ENCODE measurements at places on chromosomes 16 and 17.

DNA sequence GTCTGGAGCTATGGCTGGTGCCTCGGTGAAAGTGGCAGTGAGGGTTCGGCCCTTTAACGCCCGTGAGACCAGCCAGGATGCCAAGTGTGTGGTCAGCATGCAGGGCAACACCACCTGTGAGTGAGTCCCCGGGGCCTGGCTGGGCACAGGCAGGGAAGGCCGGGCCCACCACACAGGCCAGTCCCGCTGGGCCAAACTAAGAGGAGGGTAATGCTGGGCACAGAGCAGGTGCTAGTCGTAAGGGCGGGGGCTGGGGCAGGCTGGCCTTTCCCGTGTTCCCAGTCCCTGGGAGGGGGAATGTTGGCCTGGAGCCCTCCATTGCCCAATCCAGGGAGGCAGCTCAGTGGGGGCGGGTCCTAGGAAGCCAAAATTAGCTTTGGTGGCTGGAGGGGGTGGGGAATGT, 2.5 kb downstream of the KIF1C start:
- DNase-seq = no peak

GRCh38 chr16:72367851-72368250, 195.9 kb upstream of the PMFBP1 start:
- DNase-seq = no peak

DNA sequence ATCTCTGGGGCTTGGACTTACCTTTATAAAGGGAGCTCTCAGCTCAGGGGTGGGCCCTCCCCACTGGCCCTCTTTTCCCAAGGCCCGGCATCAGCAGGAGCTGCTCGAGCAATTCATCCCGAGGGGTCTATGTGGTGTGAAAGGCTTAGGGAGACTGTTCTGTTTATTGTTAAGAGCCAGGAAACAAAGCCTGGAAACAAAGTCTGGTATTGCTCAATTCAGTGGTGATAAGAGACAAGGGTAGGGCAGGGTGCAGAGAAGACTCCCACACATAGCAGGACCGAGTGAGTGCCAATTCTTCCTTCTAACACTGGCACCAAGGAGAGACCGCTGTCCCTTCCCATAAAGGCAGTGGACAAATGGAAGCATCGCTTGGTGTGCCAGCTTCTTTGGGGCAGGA, 750.7 kb downstream of the KCNJ18 start:
- no peak for DNase-seq

GRCh38 chr16:84633622-84634021, 14.7 kb upstream of the KLHL36 start:
- no peak for DNase-seq

DNA sequence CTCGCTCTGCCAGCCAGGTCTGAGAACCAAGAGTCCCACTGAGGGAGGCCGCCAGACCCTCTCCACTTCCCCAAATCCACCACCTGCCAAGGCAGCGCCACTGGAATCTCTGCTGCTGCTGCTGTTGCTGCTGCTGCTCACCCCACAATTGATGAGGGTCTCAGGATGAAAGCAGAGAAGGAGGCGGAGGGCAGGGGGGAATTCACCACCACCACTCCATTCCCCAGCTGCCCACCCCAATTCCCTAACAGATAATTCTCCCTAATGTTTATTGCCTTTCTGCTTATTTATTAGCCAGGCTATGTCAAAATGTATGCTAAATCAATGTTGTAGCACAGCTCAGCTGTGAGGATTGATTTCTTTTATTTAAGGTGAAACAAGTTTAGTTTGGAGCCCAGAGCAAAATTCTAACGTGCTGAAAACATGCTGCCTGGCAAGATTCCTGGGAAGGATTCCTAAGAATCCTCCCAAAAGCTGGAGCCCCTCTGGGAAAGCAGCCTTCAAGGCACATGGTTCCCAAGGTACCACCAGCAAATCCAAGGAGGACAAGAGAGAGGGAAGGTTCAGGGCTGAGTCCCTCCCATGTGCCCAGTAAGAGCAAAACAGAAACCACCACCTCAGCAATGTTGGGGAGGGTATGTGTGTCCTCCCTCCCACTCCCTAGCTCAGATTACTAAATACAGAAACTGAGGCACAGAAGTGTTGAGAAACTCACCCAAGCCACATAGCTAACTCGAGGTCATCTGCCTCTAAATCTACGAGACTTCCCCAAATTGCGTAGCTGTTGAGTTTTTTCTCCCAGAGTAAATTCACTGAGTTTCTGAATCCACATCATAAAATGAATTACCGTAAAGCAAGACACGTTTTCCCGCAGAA, 12.2 kb upstream of the CDH5 start:
- DNase-seq = no peak

DNA sequence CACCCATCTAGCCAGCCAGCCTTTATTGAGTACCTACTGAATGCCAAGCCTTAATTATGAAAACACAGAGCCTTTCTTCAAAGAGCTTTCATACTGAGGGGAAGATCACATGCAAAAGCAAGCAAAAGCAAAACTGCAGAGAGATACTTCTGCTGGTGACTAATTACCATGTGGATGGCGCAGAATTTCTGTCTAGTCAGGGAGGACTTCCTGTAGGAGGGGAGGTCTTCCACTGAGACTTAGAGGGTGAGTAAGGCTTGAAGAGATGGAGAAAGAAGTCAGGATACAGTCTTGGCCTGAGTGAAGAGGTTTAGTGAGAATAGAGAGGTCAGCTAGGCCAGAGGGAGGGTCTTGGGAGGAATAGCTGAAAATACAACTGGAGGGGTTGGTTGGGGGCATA, 53.9 kb upstream of the CCL2 start:
- no peak for DNase-seq

- DNase-seq = no peak
Observed at GRCh38 chr16:4046221-4046620, 70.0 kb downstream of the ADCY9 start.

DNA sequence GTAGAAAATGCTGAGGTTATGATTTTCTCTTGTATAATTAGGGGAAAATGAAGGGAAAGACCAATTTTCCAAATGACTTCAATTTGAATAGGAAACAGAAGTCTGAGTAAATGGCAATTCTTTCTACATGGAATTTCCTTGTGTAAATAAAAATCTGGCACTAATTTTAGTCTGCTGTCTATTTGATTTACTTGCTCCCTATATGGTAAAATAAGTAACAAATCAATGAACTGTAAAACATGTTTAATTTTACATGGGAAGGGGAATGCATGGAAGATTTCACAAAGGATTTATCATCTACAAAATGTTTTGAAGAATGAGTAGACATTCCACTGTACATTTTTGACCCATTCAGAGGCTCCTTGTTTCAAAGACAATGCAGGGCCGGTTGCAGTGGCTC, 811.6 kb upstream of the GOT2 start:
- DNase-seq = no peak

GRCh38 chr16:64450177-64450576, 671.7 kb downstream of the CDH11 start:
- DNase-seq = peak; percentile 40

DNA sequence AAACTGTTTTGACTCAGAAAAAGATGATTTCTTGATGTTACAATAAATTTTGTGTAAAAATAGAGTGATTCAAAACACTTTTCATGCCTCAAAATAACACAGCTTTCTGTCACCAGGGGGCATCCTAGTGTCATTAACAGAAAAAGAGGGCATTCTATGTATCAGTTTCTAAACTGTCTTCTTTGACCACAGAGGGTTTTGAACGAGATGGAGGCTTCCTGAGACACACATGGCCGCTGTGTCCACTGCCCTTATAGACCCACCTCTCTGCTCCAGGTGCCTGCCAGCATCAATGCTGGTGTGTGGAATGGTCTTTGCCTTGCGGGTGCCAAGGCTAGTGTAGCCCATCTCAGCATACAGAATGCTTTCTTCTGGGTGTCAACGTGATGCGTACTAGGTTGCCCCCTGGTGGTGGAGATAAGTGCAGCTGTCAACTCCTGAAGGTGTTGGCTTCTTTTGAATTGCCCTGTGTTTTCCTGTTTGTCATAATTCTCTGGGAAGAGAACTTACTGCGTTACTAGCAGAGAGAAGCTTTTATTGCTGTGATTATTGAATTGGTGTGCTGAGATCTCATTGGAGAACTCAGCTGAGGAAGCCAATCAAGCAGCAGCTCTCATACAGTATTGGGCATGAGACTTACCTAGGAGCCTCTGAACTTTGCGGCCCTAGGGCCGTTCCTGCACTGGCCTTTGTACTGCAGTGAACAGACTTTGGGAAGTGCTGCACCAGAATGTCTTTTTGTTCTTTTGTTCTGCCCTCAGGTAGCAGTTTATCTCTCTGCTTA, 38.6 kb downstream of the USP10 start:
- DNase-seq = peak; percentile 71

- DNase-seq = no peak
Observed at GRCh38 chr17:37726891-37727675, 17.8 kb downstream of the HNF1B start.

DNA sequence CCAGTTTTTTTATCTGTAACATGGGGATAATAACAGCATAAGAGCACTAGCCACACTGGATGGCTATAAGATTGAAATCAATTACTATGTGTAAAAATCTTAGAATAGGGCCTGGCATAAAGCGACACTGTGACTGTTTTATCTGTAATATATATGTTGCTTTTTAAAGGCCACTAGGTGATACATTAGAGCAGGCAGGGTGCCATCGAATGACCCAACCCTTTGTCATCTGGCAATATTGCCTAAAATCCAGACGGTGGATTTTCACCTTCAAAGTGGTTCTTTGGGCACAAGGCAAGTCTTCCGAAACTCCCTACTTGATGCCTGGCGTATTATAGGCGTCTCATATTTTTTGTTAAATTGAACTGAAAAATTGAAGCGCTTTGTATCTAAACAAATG, 69.1 kb downstream of the PRKCA start:
- no peak for DNase-seq

DNA sequence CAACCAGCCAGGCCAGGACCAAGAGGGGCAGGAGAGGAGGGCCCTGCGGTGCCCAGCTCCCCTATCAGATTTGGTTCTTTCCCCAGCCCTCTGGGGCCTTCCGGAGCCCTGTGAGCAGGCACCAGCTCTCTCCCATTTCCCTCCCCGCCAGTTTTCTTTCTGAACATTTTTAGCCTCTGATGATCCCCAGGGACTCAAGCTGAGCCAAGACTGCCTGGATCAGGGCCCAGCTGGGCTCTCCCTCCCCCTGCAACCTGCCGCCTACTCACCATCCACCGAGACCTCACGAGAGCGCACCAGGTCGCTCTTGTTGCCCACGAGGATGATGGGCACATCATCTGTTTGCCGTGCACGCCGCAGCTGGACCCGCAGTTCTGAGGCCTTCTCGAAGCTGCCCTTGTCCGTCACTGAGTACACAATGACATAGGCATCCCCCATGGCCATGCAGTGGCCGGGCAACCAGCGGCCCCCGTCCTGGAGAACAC, 2.0 kb downstream of the RRAD start:
- peak; percentile 28 for DNase-seq

DNA sequence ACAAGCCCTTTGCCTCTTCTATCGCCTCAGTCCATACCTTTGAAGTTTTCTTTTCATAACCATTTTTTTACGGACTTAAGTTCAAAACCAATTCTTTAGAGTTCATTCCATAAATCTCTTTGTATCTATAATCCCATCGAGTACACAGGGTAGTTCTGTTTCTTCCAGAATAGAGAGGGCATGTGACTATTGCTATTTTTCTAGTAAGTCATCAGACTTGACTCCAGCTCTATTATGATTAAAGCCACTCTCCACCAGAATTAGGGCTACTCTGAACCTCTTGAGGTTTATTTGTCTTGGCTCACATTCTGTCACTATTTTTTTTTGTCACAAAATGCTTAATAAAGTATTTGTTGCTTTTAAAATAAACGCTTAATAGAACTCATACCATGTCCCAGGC, 191.9 kb upstream of the AXIN2 start:
- no peak for DNase-seq

DNA sequence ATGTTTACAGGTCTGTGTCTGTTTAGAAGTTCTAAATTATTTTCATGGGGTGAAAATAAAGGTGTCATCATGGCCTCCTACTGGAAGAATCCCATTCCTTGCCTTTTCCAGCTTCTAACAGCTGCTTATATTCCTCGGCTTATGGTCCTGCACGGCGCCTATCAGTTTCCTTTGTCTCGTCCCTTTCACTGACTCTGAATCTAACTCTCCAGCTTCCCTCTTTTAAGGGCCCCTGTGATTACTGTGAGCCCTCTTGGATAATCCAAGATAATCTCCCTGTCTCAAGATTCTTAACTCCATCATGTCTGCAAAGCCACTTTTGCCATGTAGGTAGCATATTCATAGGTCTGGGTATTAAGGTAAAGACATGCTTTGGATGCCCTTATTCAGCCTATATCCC, 441.0 kb upstream of the ERCC4 start:
- DNase-seq = no peak

- DNase-seq = no peak
Observed at GRCh38 chr17:44043272-44043696, 23.2 kb downstream of the LSM12 start.

DNA sequence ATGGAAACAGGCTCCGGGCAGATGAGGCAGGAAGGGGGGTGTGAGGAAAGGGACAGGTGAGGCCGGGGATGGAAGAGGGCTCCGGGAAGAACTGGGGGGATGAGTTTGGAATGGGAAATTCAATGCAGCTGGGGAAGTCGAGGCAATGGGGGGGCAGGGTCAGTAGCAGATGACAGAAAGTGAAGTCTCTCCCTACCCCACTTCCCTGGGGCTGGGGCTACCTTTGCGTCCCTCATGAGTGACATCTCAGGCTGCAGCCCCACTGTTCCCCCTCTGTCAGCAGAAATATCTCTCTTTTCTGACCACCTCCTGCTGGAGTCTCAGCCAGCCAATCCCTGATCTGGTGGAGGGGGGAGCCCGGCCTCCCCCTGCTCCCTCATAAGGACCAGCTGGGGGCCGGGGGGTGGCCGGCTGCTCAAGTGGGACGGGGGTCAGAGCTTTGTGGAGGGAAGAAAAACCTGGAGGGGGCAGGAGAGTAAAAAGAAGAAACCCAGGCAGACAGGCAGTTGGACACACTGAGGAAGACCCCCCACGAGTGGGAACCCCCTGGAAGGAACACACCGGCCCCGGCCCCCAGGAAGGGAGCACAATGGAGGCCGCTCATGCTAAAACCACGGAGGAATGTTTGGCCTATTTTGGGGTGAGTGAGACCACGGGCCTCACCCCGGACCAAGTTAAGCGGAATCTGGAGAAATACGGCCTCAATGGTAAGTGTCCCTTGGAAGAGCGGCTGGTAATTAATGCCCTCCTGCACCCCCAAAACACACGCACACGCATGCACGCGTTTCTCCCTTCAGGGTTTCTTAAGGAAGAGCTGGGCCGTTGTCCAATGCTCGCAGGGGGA, at the start of gene ATP2A1:
Gene ATP2A1, plus strand, starts transcription at position 406 of the 844 bp plus-strand sequence. Its CDS starts 184 bp downstream, at position 590.
- no peak for DNase-seq

All from astrocyte of the spinal cord (primary cell).